Fibroblast of skin of left biceps (primary cell): ENCODE measurements at places on chromosomes 5 and 9.

DNA sequence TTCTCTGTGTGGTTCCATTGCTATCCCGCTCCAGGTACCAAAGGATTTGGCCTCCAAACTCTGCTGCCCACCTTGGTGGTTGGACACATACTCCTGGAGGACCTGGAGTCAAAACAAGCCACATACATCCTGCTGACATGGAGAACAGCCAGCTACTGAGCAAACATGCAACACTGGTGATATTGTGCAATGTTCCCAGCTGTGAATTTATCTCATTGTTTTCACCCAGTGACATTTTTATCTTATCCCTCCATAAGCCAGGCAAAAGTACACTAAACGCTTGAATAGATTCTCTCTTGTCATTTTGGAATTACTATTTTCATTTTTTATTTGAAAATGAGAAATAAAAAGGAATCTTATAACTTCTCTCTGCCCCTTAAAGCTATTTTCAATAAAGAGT lies 11.1 kb upstream of the CTSL start:
- peak; percentile 54 for DNase-seq

GRCh38 chr9:93245437-93245970 lies 61.6 kb downstream of the WNK2 start:
- DNase-seq, result no peak

DNA sequence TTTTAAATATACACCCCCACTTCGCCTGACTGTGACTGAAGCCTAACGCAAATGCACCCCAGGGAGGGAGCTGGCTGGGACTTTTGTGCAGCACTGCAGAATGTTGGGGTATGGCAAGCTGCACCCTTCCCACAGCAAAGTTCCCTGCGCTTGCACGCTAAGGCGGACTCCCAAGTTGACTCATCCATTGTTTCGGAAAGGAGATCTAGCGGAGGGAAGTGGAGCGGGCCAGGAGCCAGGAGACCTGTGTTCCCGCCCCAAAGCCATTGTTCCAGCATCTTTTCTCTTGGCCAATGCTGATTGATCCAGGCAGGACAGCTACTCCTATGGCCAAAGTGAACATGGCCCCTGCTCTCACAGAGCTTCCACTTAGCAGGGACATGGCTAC lies 202.9 kb downstream of the AOPEP start:
- no peak for DNase-seq

DNA sequence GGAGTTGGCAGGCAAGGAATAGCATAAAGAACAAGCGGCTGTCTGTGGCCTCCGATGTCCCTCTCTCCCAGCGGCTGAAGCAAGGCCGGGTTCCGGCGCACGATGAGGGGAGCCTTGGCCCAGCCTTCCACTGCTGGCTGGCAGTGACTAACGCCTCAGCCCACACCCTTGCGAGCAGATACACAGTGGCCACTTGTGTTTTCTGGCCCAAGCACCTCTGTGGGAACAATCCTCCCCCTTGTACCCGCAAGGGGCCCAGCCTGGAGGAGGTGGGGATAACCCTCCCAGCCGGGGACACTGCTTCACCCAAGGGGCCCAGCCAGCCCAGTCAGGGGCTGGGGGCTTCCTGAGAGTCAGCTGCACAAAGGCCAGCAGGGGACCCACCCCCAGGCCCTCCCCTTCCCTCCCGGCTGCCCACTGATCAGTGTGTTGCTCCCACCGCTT lies 23.2 kb downstream of the STK10 start:
- no peak for DNase-seq

DNA sequence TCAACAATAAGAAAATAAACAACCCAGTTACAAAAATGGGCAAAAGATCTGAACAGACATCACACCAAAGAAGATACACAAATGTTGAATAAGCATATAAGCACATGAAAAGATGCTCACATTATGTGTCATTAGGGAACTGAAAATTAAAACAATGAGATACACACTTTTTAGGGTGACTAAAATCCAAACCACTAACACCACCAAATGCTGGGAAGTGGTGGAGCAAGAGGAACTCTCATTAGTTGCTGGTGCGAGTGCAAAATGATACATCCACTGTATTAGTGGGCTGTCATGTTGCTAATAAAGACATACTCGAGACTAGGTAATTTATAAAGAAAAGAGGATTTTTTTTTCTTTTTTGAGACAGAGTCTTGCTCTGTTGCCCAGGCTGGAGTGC lies 329.1 kb downstream of the TMEM38B start:
- DNase-seq, result no peak

- DNase-seq, result peak; percentile 14
Measured at GRCh38 chr5:90709323-90710155, 150.9 kb downstream of the ADGRV1 start.

- DNase-seq, result no peak
Measured at GRCh38 chr5:96927008-96927407, 8.9 kb upstream of the LNPEP start.

GRCh38 chr5:13278148-13278547 lies 666.3 kb downstream of the DNAH5 start:
- DNase-seq, result no peak

DNA sequence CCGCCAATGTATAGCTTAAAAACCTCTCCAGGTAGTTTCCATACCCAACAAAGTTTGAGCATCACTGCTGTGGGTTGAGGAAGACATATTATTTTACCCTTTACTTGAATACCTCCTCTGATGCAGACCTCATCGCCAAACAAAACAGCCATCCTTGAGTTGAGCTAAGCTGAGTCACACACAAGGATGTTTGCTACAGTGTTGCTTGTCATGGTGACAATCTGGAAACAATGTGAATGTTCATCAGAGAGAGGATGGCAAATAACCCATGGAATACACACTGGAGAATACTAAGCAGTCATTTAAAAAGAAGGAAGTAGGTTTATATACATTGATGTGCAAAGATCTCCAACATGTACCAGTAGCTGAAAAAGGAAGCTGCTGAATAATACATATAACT lies 41.1 kb upstream of the TCF7 start:
- DNase-seq, result no peak

DNA sequence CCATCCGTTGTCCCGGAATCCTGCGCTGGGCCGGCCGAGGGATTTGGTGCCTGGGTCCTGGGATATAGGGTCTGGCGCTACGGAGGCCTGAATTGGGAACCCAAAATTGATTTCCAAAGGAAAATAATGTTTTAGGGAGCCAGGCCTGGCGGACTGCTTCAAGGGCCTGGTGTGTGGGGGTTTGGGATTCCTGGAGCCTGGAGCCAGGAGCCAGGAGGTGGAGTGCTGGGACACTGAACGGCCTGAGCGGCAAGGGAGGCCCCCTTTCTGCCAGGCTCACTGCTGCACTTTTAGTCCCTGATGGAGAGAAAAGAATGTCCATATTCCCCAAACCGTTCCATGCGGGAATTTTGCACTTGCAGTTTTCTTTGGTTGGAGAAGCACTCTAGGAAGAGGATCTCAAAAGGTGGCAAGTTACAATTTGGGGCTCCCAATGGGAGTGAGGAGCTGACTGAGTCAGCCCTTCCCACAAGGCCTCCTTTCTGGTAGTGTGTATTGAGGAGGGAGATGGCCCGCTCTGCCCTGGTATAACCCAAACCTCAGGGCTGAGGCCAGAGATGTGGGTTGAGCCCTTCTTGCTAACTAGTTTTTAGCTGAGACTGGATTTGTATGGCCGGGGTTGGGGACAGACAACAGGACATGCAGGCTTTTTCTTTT lies 2.2 kb downstream of the LMX1B start:
- DNase-seq, result no peak

- DNase-seq, result no peak
Measured at GRCh38 chr5:23763170-23763569, 255.8 kb downstream of the PRDM9 start.

DNA sequence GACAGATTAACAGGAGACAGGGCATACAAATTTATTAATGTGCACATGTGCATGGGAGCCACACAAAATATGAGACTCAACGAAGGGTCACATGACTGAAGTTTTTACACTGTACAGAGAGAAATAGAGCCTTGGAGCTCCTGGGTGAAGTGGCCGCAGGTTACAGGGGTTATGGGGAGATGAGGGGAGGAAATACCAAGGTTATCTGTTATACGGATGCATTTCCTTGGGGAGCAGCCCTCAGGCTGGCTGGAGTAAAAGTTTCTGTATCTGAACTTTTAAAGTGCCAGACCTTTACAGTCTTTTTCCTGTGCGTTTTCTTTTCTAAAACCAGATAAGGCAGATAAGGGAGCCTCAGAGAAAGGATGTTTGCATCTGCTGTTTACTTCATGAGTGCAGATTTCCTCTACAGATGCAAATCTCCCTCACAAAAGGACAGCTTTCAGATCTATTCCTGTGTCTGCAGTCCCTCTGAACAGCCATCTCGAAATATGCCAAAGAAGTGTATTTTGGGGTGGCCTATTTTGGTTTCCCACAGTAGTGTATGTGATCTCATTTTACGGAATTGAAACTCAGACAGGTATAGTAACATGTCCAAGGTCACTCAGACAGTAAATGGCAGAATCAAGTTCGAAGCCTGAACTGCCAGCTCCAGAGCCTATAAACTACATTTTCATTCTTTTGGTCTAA lies 139.3 kb upstream of the FBXL17 start:
- no peak for DNase-seq

DNA sequence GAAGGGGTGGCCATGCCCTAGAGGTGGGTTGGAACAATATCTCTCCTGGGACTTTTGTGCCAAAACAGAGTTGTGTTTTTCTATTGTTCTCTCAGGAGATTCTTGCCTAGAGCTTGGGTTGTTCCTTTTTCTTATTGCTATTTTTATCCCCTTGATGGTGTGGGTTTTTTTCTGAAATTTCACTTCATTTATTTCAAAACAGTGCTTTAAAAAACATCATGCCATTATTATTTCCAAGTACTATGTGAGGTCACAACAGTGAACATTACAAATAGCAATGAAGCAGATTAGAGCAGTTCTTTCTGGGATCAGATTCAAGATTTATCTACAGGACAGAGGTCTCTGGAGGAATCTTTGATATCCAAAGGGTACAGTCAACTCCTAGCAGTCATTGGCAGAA lies 76.6 kb downstream of the ACTBL2 start:
- DNase-seq, result no peak

DNA sequence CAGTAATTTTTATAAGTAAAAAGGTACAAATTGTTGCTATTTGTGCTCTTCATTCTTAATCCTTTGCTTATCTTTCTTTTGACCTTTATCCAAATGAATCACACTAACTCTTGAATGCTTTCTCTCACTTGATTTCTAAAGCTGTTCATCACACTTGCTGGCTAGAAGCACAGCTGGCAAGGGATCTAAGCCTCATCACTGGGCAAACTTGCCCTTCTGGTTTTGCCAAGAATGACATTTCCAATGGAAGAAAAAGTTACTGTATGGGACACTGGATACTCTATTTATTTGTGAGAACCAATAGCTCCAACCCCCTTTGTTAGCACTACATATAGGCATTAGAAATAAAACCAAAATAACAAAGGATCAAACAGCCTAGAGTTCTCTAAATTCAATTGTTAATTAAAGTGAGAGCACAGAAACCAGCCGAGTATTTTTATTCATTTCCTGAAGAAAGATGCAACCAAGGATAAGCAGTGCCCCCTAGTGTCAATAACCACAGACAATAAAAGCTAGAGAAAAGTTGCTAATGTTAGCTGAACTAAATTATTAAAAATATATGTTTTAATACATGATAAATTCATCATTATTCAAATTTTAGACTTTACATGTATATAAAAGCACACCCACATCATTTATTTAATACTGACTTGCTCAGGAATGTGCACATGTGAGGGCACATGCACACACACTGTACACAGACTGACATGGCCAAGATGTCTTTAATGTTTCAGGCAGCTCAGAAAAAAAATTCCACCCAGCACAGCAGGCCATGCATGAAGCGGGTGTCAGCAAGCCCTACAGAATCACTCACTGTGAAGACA lies 59.8 kb upstream of the POU5F2 start:
- DNase-seq, result peak; percentile 13

- no peak for DNase-seq
Measured at GRCh38 chr5:150113047-150113744, 26.8 kb upstream of the CSF1R start.

GRCh38 chr9:36873247-36873875 lies 160.7 kb downstream of the PAX5 start:
- no peak for DNase-seq

DNA sequence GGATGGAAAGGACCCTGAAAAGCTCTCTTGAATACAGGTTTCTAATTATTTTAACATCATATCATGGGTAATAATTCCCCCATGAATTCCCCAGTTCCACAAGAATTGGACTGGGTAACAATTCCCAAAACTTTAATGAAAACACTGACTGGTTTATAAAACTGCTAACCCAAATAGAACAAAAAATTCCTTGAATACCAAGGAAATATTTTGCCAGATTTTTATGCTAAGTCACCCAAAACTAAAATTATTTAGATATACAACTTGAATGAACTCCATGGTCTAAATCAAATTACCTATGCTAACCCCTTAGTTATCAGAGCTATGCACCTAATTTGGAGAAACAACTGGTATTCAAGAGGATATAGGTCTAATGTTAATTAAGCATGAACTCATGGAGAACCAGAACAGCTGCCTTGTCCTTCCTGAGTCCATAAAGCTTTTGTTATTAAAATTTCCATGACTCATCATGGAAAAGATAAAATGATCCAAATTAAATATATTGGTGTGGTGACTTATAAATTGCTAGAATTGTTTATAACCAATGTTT lies 164.9 kb upstream of the TUT7 start:
- DNase-seq, result no peak

DNA sequence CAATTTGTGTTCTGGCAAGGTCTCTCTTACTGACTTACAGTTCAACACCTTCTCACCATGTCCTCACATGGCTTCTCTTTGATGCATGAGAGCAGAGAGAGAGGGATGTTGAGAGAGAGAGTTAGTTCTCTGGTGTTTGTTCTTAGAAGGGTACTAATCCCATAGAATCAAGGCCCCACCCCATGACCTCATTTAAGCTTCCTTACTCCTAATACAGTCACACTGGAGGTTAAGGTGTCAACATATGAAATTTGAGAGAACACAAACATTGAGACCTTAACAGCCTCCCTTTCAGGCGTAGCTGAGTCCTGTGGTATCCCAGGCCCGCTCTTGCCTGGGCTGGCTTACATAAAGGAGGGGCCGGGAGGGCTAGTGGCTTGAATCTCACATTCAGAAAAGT lies 10.6 kb upstream of the SEMA6A start:
- DNase-seq, result no peak

DNA sequence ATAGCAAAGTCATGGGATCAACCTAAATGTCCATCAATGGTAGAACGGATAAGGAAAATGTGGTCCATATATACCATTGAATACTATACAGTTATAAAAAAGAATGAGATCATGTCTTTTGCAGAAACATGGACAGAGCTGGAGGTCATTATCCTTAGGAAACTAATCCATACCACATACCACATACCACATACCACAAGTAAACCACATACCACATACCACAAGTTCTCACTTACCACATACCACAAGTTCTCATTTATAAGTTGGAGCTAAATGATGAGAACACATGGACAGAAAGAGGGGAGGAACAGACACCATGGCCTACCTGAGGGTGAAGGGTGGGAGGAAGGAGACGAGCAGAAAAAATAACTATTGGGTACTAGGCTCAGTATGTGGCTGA lies 154.6 kb upstream of the GHR start:
- no peak for DNase-seq

- DNase-seq, result no peak
Measured at GRCh38 chr5:19058216-19058615, 929.8 kb downstream of the CDH18 start.
